ENCODE measurements at places on chromosomes 1 and 21. TPM values are rescaled to one million over a fixed set of nuclear protein-coding genes. Genes with fewer than 3 reads are reported as not detected.

The HPCAL4 gene
- not detected for total RNA-seq

The PYHIN1 gene
- not detected for total RNA-seq

The ANKRD34A gene
- total RNA-seq, result 1.1 TPM

The UMODL1 gene
- 0.68 TPM for total RNA-seq

The CYP4B1 gene
- total RNA-seq, result not detected

- DNase-seq, result no peak
These were observed 82.4 kb downstream of the RAB3GAP2 start for GRCh38 chr1:220189750-220190347.

GRCh38 chr21:45980697-45981096, 873 bp upstream of the COL6A1 start:
- DNase-seq, result no peak

DNA sequence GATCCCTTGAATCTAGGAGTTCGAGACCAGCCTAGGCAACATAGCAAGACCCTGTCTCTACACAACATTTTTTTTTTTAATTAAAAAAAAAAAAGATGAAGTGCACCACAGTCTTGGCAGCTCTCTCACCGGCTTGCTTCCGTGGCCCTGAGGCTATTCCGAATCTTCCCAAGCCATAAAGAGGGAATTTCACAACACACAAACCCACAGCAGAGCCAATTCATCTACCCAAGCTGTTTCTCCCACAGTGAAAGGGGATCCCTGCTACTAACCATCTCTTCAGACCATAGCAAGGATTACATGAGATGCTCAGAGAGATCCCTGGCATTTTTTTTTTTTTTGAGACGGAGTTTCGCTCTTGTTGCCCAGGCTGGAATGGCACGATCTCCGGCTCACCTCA, 8.3 kb upstream of the CHD5 start:
- no peak for DNase-seq

DNA sequence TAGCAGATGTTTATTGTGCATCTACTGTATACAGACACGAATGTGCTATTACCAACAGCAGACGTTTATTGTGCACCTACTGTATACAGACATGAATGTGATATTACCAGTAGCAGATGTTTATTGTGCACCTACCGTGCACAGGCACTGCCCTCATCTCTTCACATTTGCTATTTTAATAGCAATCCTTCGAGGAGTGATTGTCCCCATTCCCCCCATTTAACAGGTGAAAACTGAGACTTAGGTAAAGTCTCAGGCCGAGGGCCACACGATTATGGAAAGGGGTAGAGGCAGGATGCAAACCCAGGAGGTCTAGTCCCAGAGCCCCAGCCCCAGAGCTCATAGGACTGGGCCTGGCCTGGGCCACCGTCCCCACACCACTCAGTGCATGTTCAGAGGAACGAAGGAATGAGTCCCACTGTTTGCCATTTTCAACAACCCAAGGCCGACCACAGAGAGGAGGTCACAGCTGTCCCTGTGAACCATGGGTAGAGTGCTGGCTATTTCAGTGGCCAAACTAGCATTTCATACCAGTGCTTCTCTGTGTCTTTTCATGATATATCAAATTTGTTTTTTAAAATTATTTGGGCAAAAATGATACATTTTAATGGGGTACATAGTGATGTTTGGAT, 114.4 kb upstream of the TMEM51 start:
- no peak for DNase-seq

DNA sequence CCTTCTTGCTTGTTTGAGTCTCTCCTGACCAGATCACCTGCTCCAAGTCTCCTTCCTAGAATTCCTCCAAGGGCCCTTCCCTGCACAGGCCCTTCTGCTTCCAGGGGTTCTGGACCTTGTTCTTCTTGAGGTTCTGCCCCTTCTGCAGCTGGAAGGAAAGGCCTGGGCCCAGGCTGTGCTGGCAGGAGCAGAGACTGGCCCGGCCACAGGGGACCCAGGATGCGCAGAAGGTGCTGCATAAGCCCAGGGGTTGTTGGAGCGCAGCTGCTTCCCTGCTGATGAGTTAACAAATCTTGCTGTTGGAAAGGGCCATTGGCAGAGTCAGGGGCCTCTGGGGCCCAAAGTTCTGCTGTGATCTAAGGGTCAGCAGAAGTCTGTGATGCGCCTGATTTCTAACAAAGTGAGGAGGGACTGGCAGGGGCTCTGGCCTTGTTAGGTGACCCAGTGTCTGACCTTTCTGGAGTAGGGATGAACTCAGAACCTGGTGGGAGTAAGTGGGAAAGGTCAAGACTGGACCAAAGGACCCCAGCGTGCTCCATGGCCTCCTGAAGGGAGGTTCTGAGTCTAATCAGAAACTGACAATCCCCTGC, 509.8 kb downstream of the PTPRU start:
- no peak for DNase-seq

DNA sequence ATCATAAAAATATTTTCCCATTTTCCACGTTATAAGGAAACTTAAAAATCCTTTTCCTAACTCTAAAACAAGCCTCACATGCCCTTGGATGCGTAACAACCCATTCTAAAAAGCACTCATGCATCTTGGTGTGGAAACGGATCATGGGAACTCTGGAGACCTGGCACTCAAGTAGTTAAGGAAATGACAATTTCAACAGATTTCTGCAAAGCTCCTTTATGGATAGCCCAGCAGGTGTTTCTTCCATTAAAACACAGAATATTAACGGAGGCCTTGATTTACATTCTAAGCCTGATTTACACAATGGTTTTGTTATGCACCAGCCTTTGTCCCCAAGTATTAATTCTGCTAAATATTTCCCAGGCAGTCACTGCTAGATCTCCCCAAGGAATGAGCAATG, 12.9 kb downstream of the PARS2 start:
- DNase-seq, result no peak

GRCh38 chr1:158311066-158311465, 20.3 kb downstream of the CD1B start:
- DNase-seq, result no peak

GRCh38 chr1:119006406-119007279, 18.5 kb upstream of the TBX15 start:
- no peak for DNase-seq

GRCh38 chr1:9211291-9211811, 23.2 kb upstream of the H6PD start:
- DNase-seq, result no peak

DNA sequence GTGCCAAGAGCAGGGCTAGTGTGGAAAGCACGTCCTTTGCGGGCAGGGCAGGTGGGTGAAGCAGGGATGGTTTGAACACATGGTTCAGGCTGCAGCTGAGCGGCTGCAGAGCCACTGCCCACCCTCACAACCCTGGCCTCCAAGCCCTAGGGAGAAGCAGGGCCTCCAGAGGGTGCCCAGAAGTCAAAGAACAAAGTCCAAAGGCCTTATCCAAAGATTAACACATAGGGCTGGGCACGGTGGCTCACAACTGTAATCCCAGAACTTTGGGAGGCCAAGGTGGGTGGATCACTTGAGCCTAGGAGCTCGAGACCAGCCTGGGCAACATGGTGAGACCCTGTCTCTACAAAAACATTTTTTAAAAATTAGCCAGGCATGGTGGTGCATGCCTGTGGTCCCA, 46.8 kb downstream of the CAPN8 start:
- no peak for DNase-seq

DNA sequence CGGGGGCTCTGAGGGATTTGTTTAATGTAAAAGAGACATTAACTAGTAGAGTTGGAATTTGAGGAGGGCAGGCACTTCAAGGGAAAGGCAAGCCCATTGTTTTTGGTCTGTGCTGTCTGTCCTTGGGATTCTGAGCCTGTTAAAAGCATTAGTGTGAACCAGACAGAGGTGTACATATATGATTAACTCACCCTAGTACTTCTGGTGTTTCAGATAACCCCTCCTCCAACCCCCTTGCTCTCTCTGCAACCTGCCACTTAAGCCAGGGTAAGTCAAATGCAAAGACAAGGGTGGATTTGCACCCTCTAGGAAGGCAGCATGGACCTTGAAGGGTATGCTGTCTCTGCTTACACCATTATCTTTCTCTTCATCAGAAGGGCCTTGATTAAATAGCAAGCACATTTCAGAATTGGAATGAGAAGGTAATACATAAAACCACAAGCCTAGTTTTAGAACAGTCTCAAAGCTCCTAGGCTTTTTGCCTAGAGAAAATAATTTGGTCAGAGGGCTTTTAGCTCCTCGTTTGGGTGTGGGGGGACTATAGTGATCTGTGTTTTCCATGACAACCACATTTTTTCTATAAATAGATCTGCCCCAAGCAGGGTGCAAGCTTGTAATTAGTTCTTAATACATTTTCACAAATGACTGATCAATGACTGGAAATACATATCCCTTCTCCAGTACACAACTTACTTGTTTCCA, 120.7 kb upstream of the SGIP1 start:
- DNase-seq, result no peak

DNA sequence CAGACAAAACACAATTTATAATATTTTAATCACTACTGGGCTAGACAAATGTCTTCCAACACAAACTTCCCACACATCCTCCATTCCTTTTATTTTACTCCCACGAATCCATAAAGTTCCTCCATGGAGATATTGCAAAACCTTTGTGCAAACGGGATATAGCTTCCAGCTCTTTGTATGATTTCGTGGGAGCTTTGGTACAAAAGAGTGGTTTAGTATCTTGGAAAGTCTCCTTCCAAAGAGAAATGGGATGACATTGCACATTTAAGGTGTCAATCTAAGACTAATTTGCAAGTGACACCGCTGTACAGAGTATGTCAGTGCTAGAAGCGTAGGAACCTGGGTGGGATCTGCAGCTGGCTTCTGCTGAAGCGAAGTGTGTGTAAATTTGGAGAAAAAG, 455.2 kb upstream of the RUNX1 start:
- no peak for DNase-seq

DNA sequence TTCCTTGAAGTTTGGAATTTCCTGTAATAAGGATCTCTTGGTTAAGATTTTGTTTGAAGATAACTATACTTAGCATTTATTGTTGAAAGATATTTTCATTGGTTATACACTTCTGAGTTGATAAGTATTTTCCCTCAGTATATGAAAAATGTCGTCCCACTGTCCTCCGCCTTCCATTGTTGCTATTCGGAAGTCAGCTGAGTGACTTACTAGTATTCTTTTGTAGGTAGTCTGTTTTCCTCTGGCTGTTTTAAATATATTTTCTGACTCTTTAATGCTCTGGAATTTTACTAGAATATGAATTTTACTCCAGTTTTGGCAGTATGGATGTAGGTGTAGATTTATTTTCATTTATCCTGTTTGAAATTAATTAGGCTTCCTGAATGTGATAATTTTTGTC, 498.7 kb upstream of the NFIA start:
- no peak for DNase-seq

DNA sequence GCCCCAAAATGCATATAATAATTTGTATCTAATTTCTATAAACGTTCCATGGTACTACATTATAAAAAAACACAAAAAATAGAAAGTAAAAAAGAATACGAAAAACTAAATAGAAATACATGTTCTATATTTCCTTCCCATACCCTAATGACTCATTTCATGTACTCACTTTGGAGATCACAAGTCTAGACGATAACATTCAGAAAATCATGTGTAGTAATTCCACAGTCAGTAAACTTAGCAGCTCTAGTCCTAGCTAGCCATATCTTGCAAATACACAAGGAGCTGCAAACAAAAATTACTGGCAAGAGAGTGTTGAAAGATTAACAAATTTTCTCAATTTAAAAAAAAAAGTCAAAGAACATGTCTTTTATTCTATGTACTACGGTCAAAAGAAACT, 1.4 kb downstream of the GOLPH3L start:
- DNase-seq, result no peak

- DNase-seq, result peak; percentile 89
These were observed 2.2 kb upstream of the RUNX3 start for GRCh38 chr1:24932284-24932683.

GRCh38 chr1:76274302-76274701, 199.8 kb downstream of the ST6GALNAC3 start:
- no peak for DNase-seq

- DNase-seq, result no peak
These were observed 278.6 kb upstream of the LYPLAL1 start for GRCh38 chr1:218895064-218895587.

All from osteocyte (in vitro differentiated cells).